ENCODE measurements at places on chromosomes 7 and 10.
A peak's percentile ranks its signal among the peaks of the same experiment; 100 is the strongest.

DNA sequence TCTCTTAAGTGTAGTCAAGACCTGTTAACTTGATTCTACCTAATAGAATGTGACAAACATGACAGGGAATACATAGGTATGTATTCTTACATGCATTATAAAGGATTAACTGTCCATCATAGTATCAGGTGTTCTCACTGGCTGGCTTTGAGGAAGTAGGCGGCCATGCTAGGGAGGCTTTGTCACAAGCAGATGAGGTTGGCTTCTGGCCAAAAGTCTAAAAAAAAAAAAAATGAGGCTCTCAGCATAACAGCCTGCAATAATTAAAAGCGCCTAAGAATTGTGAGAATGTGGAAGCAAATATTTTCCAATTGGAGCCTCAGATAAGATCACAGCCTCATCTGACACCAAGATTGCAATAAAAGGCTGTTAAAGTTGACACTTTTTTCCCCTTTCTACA, 1256.8 kb upstream of the SORCS1 start:
- DNase-seq: no peak

DNA sequence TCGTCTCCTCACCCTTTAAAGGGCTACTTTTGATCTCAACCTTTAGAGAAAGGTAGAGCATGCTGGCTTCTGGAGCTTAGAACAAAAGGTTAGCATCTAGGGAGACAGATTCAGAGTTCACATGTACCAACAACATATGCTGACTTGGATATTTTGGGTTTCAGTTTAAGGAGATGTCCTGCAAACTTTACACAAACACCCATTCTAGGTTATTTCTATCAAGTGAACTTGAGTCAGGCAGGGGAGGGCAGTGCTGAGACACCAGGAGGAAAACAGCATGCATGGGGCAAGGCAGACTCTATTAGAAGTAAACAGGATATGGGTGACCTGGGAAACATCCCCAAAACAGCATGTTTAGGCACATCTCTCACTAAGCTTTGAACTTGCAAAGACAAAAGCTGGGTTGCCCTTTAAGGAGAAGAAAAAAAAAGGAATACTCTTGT, 43.8 kb downstream of the ARL4A start:
- no peak for DNase-seq

DNA sequence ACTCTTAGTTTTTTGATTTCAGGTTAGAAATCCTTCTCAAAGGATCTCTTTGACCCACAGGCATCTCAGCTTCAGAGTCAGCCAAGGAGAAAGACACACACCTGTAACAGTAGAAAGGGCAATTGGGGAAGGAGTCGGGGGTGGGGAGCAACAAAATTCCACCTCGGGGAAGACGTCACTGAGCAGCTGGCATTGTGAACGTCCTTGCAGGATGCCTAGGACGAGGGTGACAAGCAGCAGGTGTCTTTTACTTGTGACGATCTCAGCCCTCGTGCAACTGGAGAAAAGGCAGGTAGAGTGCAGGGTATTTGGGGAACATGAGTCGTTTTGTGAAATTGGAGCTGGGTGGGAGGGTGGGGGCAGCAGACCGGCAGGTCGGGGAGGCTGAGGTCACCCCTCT, 627.0 kb downstream of the ACTR3B start:
- DNase-seq: no peak

- peak; percentile 29 for DNase-seq
Observed at GRCh38 chr7:37201003-37201875, 247.4 kb downstream of the ELMO1 start.

DNA sequence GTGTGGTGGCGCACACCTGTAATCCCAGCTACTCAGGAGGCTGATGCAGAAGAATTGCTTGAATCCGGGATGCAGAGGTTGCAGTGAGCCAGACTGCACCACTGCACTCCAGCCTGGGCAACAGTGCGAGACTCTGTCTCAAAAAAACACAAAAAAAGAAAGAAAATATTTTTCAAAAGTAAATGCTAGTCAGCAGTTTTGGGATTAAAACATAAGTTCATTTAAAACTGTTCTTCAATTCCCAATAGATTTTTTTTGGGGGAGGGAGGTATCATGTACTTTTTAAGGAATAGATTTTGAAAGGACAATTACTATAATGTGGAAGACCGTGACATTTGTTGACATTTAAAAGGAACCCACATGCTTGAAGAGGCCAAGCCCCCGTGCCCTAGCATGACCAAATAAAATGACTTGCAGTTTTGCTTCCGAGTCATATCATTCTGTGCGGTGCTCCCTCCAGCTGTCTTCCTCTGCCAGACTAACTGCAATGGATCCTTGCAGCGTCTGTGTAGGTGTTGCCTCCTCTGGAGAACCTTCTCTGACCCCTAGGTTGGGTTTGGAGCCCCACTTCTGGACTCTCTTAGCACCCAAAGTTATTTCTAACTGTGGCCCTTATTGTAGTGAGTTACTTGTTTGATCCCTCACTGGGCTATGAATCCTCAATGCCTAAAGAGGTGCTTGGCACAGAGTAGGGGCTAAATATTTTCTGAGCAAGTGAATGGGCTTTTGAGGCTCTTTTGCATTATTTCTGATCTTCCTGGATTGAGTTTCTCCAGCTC, 17.4 kb upstream of the HPS1 start:
- no peak for DNase-seq

GRCh38 chr10:829241-829640, 102.3 kb downstream of the LARP4B start:
- no peak for DNase-seq

DNA sequence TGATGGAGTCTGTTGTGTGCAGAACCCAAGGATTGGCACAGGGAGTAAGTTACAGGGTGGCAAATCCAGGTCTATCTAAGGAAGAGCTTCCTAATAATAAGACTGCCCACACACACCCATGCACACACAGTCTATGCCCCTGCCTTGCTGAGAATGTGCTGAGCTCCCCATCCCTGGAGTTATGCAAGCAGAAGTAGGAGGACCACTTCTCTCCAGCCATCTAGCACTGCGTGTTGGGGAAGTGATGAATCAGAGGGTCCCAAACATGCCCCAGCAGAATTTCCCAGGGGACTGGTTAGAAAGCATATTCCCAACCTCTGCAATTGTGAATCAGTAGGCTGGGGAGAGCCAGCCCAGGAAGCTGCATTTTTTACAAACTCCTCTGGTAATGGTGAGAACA, 117.2 kb downstream of the CDH23 start:
- no peak for DNase-seq

- DNase-seq: no peak
Observed at GRCh38 chr10:93473804-93474472, 8.2 kb downstream of the MYOF start.
